CD8-positive, alpha-beta memory T cell (primary cell): ENCODE measurements at places on chromosomes 16 and 17.

DNA sequence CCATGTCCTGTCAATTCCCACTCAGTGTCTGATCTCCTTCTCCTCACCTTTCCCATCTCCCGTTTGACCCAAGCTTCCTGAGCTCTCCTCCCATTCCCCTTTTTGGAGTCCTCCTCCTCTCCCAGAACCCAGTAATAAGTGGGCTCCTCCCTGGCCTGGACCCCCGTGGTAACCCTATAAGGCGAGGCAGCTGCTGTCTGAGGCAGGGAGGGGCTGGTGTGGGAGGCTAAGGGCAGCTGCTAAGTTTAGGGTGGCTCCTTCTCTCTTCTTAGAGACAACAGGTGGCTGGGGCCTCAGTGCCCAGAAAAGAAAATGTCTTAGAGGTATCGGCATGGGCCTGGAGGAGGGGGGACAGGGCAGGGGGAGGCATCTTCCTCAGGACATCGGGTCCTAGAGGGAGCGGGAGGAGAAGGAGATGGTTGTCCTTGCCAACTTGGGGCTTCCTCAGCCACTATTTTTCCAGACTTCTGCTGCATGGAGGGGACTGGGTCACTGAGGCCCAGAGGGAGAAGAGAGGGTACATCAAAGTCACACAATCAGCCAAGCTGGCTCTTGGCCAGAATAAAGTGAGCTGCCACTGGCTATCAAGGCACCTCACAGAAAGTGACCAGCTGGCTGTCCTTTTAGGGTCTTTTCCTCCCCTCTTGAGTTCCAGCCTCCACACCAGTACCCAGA lies 1.9 kb upstream of the TBC1D10B start:
- DNase-seq = no peak

DNA sequence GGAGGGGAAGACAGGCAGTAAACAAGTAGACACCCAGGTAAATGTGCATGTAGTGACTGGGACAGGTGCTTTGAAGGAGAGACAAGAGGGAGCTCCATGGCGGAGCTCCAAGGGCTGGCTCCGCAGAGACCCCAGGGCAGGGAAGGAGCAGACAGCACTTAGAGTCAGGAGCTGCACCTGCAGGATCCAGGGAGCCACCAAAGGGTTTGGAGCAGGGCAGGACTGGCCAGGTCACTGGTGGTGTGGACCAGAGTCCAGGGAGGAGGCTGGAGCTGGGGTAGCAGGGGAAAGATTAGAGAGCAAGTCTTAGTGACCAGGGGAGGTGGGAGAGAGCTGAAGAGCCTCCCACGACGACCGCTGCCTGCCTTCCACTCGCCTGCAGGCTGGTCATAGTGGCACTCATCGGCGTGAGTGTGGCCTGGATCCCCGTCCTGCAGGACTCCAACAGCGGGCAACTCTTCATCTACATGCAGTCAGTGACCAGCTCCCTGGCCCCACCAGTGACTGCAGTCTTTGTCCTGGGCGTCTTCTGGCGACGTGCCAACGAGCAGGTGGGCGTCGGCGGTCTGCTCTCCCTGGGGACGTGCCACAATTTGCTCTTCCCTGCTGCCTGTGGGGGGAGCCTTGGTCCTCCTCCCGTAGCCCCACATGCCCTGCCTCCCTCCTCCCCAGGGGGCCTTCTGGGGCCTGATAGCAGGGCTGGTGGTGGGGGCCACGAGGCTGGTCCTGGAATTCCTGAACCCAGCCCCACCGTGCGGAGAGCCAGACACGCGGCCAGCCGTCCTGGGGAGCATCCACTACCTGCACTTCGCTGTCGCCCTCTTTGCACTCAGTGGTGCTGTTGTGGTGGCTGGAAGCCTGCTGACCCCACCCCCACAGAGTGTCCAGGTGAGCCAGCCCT lies 14.7 kb upstream of the FAM83G start:
- DNase-seq = no peak

GRCh38 chr16:84774810-84775209 lies 45.0 kb upstream of the CRISPLD2 start:
- DNase-seq = no peak

DNA sequence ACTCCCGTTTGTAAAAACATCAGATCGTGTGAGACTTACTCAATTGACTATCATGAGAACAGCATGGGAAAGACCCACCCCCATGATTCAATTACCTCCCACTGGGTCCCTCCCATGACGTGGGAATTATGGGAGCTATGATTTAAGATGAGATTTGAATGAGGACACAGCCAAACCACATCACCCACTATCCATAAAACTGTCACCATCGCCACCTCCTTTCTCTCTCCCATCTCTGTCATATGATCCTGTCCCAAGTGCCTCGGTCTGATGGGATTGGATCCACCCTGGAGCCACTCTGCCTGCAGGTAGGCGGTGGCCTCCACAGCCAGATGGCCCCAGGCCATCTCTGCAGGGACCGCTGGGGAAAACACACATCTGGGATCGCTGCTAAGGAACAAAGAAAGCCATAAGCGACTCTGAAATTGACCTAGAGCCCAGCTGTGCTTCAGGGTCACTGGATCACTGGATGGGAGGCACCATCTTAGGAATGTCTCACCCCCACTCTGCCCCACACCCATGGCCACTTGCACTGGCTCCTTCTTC lies 61.2 kb downstream of the TMEM186 start:
- no peak for DNase-seq
